Activated T-cell treated with anti-CD3 and anti-CD28 coated beads, Interleukin-2, amount 50 U/mL, for 48 hours (primary cell): ENCODE measurements at places on chromosomes 2 and 18.

- DNase-seq = no peak
These were observed 796.1 kb downstream of the DCDC2C start for GRCh38 chr2:4499316-4500030.

GRCh38 chr2:136014411-136014810, 29.0 kb upstream of the DARS1 start:
- DNase-seq = no peak

GRCh38 chr2:173851141-173851641, 114.0 kb downstream of the SP3 start:
- no peak for DNase-seq

GRCh38 chr18:31500051-31500688, 2.2 kb downstream of the DSG2 start:
- no peak for DNase-seq

- no peak for DNase-seq
These were observed 1127.1 kb upstream of the DDX18 start for GRCh38 chr2:116687371-116687770.

- no peak for DNase-seq
These were observed 19.2 kb downstream of the CCDC138 start for GRCh38 chr2:108805782-108806181.

- no peak for DNase-seq
These were observed 27.9 kb upstream of the RNU4ATAC start for GRCh38 chr2:121502781-121503180.

DNA sequence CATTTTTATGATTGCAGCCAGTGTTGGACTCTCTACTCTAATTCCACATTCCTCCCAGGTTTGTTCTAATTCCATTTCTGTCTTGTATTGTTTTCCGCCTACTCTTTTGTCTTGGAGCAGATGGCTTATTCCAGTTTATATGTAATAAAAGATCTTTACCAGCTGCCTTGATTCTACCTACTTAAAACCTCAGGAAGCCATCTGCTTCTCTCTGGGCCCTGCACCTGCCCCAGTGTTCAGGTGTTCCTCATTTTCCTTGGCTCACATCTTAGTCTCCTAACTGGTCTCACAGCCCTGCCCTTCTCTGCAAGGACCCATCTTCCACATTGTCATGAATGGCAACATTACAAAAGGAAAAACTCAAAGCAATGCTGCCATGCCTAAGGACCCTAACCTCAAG, 21.0 kb upstream of the IL37 start:
- no peak for DNase-seq

DNA sequence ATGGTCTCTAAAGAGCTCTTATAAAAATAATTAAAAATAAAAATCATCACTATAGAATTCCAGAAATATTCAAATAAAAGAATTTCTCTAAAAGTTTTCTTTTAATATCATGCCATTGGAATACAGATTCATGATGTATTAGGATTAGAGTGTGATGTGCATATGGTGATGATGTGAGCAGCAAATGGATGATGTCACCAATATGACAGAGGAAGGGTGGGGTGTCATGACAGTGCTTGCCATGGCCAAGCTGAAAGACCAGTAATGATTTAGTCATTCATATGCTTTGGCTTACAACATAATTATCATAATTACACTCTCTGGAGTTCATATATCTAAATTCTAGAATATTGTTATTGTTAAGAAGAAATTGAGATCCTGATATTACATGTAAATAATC, 27.4 kb upstream of the TTC32 start:
- no peak for DNase-seq

GRCh38 chr2:149894760-149895159, 307.2 kb upstream of the MMADHC start:
- no peak for DNase-seq

GRCh38 chr2:106107509-106108131, 86.5 kb downstream of the UXS1 start:
- peak; percentile 49 for DNase-seq

DNA sequence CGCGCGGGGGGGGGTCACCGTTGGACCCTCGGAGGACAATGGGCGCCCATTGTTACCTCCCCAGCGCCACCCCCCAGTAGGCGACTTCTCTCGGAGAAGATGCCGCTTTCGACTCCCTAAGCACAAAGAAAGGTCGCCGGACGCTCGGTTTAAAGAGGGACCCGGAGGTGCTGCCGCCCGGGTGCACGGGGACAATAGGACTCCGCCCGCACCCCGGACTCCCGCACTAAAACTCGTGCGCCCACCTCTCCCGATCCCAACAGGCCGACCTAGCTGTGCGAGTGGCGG, 318 bp upstream of the CDC42EP3 start:
- DNase-seq = no peak

DNA sequence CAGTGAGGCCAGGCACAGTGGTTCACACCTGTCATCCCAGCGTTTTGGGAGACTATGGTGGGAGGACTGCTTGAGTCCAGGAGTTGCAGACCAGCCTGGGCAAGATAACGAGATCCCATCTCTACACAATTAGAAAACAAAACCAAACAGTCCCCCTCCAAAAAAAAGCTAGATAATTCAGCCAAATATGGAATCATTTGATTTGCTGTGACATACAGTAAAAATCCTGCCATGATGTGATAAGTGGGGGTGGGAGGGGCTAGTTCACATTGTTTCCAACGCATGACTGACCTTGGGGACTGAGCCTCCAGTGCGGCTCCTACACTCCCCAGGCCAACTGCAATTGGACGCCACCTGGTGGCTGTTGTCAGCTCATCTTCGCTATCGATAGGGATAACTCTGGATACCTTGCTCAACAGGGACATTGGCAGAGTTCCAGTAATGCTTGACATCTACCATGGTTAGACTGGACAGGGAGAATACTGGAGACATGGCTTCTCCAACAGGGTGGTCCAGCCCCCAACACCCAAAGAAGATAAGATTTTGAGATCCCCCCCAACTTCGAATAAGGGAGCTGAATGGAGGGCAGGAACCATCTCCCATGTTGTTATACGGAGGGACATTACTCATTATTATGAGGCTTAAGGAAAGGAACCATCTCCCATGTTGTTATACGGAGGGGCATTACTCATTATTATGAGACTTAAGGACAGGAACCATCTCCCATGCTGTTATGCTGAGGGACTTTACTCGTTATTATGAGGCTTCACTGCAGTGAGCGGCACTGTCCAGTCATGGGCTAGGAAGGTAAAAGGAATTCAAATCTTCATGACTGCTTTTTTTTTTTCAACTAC, 135.9 kb downstream of the TGIF1 start:
- DNase-seq = peak; percentile 82

DNA sequence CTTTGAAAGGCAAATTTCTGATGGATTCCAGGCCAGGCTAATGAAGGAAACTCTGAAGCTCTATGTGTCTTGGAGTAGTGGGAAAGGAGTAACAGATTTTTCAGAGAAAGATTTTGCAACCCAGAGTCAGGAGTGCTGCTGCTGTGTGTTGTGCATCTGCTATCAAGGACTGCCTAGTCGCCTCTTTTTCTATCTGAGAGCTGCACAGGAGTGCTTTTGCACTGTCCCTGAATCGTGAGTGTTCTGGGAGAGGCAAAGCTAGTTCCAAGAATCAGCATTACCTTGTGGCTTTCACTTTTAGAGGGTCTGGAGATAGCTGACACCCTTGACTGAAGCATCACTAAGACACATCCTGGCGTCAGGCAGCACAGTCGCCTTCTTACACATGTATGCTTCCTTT, 336.4 kb downstream of the PARD3B start:
- no peak for DNase-seq

DNA sequence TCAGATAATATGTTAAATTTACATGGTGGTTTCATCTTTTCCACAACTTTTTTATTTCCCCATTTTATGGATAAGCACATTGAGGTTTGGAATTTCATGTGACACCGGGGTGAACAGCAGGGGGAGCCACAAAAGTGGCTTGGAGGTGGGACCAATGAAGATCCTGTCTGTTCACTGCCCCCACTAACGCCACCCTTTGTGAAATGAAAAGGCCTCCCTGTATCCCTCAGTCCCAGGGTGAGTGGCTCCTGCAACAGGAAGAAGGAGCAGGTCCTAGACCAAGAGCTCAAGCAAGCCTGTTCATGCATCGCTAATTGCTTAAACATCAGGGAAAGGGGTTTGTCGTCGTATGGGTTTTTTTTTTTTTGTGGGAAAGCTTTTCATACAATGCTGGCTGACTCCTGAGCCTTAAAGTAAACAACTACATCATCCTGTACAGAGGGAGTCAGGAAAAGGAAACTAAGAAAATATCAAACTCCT, 267.8 kb upstream of the EPAS1 start:
- no peak for DNase-seq
